Type B pancreatic cell (in vitro differentiated cells): ENCODE measurements at places on chromosomes 4 and X.
A peak's percentile ranks its signal among the peaks of the same experiment; 100 is the strongest.

GRCh38 chrX:19571711-19572110 lies 56.4 kb upstream of the MAP3K15 start:
- DNase-seq = no peak

- DNase-seq = no peak
Observed at GRCh38 chrX:148534291-148534690, 33.9 kb downstream of the AFF2 start.

GRCh38 chr4:175747250-175747649 lies 64.8 kb downstream of the GPM6A start:
- no peak for DNase-seq

- DNase-seq = no peak
Observed at GRCh38 chrX:9867226-9867625, 81.0 kb downstream of the SHROOM2 start.

DNA sequence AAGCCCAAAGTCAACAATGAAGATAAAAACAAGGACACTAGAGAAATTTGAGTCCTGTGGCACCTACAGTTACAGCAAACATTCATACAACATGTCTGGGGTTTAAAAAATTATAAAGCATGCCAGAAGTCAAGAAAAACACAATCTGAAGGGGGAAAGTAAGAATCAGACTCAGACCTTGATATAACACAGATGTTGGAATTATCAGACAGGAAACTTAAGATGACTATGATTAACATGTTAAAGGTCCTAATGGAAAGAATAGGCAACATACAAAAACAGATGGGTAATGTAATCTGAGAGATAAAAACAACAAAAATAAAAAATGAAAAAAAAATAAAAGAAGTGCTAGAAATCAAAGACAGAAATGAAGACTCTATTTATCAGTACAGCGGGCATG lies 446.5 kb downstream of the SPRY1 start:
- no peak for DNase-seq

GRCh38 chr4:182680234-182680653 lies 236.9 kb downstream of the DCTD start:
- DNase-seq = no peak

DNA sequence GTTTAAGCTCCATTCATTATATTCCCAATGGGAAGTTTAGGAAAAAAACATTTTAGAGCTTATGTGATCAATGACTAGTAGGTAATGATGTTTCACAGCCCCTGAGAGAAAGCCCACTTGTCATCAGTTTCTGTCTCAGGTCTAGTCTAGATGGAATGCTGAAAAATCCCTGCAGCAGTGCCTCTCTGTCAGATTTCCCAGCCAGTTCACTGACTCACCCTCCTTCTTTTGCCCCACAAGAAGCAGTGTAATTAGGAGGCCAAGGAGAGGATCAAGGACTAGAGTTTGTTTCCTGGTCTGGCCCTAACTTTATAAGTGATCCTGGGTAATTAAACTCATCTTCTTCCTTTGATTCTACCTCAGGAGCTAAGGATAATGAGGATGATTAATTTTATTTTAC lies 118.7 kb upstream of the ANXA3 start:
- DNase-seq = no peak

DNA sequence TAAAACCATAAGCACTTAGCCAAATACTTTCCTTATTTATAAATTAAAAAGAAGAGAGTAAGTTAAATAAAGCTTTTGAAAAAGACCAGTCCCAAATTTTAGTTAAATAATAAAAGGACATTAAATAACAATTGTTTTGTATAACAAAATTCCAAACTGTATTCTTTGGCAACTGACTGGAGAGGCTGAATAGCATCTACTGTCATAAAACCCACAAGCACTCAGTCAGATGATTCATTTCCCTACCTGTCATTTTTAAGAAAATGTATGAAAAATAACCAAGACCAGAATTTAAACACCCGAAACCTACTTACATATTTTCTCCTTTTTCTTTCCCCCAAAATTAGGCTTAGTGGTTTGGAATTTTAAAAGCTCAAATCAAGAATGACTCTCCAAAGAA lies 32.5 kb upstream of the SMIM10L2A start:
- DNase-seq = no peak

DNA sequence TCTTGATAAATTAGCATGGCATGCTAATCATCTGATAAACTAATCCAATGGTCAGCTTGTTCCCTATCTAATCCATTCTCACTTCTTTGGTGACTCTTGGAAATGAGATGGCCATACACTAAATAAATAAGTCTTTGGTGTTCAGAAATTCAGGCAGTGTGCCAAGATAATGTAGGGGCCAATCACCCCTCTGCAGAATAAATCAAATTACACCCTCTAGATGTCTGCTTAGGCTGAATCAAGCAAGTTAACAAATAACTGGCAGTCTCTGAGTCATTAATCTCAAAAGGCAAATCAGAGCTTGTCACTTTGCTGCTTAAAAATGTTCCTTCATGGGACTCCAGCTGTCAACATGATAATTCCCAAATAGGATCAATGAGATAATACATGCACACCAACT lies 97.4 kb downstream of the NLGN4X start:
- no peak for DNase-seq

DNA sequence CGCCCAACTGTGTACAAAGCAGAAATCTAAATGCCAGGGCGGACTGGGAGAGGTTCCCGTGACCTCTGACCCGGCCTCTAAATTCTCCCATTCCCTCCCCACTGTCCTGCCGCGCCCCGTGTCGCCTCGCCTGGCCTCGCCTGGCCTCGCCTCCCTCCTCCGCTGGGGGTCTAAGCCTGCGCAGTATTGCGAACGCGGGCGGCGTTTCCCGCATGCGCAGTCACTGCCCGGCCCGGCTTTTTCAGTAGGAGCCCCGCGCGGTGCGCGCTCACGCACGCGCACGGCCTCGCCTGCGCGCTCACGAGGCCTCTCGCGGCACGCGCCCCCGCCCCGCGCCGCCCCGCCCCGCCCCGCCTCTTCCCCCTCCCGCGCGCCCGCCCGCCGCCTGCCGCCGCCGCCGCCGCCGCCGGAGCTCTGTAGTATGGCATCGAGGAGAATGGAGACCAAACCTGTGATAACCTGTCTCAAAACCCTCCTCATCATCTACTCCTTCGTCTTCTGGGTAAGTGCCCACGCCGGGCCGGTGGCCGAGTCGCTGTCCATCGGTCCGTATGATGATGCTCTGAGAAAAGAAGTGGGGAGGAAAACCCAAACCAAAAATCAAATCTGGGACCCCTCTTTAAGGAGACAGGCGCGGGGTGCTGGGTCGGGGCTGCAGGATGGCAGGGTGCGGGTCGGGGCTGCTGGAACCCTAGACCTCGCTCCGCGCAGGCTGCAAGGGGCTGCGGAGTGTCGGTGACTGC lies at the start of gene TSPAN7:
TSS of gene TSPAN7 (plus strand) at position 417 of the 743 bp plus-strand sequence. CDS start at position 422, 5 bp downstream.
- DNase-seq = peak; percentile 87

DNA sequence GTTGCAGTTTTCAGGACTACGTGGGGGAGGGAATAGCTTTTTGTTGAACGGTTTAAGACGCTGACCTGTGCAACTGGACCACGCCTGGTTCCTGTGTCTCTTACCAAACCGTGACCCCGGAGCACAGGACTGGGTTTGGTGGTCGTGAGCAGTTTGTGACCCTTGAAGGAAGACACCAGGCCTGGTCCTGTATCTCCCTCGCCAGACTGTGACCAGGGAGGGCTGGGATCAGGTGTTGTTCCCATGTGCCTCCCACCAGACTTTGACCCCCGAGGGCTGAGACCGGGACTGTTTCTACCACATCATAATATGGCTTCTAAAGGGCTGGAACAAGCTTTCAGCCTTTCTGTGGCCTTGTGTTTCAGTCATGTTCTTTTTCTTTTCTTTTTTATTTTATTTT lies 683 bp downstream of the EBP start:
- no peak for DNase-seq

DNA sequence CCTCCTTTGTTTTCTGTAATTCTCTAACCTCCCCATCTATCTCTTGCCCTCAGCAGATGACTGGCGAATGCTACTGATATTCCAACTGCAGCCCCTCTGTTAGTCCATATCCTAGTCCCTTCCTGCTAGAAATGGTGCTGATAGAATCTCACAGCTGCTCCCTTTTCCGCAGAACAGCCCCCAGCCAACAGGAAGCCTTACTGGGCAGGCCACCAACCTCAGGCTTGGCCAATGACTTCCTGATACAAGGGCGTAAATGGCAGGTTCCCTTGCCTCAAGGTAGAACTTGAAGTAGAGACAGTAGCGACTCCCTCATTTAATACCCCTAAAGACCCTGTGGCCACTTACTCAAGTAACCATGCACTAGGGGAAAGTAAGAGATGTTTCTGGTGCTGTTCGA lies 26.7 kb upstream of the SLC2A9 start:
- DNase-seq = peak; percentile 20

DNA sequence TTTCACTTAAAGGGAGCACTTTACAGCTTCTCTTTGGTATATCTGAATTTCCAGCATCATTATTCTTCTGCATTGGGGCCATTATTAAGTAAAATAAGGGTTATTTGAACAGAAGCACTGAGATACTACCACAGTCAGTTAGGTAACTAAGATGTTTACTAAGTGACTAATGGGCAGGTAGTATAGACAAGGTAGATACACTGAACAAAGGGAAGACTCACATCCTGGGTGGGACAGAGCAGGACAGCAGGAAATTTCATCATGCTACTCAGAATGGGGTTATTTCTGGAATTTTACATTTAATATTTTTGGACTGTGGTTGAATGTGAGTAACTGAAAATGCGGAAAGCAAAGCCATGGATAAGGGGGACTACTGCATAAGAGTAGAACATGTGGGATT lies 316.0 kb downstream of the CCSER1 start:
- DNase-seq = no peak

DNA sequence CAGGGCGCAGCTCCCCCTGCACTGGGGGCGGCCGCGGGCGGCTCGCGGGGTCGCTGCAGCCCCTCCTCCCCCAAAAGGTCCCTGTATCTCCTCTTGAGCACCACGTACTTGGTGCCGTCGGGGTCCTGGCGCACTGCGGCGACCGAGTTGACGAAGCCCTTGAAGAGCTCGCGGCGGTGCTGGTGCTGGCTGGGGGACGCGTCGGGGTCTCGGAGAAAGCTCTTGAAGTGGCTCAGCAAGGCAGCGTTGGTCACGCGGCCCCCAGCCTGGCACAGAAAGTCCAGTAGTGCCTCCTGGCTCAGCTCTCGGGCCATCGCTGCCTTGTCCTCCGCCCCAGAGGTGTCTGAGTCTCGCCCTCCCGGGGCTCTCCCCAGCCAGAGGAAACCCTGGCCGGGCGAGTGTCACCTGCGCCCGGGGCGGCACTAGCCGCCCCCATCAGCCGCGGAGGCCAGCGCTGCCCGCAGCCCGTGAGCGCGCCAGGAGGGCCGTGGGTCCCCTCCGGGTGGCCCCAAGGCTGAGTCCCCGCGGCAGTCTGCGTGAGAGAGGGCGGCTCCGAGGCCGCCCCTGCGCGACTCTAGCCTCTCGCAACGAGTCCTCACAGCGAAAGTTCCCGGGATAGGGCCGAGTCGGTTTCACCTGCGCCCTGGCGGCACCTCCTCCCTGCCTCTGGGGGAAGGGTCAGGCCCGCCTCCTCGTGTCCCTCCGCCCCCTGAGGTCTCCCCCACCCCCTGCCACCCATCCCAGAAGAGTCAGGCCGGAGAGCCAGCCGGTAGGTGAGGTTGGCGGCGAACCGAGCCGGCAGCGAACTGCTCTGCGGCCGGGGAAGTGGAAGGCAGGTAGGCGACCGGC lies at the start of gene SOWAHB:
TSS of gene SOWAHB (minus strand) at position 609 of the 849 bp plus-strand sequence. CDS start at position 314, 295 bp downstream.
- no peak for DNase-seq

DNA sequence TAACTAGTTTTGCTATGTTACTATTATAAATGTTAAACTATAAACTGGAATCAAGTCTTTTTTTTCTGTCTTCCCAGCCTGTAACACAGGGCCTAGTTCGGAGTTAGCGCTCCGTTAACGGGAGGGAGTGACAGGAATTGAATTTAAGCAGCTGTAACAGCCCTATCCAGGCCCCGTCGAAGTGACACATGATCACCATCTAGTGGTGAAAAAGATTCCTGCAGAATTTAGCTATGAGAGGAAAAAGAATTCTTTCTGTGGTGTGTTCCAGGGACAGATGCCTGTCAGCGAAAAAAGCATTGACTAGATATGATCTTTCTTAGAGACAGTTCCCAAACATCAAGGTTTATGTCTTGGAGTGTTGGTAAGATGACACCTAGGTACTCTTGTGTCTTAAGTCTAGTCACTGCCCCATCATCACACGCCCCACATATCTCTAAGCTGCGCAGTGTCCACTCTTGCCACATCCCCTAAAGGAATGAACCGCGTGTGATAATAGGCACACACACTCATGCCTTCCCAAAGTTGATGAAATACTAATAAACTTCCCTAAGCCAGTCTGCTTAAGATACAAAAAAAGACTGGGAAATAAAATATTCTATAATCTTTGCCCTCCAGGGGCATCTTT lies 2.1 kb downstream of the GAB3 start:
- DNase-seq = no peak

- no peak for DNase-seq
Observed at GRCh38 chrX:15418041-15418706, 34.0 kb upstream of the VEGFD start.

GRCh38 chr4:17288151-17288550 lies 223.7 kb downstream of the QDPR start:
- DNase-seq = no peak

GRCh38 chr4:184410748-184411147 lies 63.6 kb downstream of the IRF2 start:
- no peak for DNase-seq

- DNase-seq = no peak
Observed at GRCh38 chr4:100657187-100657586, 139.4 kb upstream of the EMCN start.

DNA sequence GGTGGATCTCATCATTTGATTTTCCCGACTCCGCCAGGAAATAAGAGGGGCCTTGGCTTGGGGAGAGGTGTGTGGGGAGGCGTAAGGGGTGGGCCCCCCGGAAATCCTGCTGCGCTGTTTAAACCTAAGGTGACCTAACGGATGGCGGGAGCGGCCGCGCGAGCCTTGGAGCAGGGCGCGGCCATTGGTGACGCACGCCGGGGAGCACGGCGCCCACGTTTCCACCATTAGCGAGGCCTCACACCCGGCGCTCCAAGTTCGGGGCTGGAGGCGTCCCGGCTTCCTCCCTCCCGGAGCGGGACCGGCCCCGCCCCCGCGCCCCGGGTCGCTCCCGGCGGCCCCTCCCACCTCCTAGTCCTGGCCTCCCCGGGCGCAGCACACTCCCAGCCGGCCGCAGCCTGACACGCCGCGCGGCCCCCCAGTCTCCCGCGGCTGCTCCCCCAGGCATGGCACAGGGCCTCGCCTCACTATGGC lies at the start of gene SMS:
TSS of gene SMS (plus strand) at position 354 of the 474 bp plus-strand sequence. CDS start at position 470, 116 bp downstream.
- DNase-seq = peak; percentile 78

GRCh38 chr4:174273930-174274329 lies 9.5 kb downstream of the FBXO8 start:
- DNase-seq = no peak

- DNase-seq = no peak
Observed at GRCh38 chrX:39440799-39441284, 639.6 kb downstream of the MID1IP1 start.

DNA sequence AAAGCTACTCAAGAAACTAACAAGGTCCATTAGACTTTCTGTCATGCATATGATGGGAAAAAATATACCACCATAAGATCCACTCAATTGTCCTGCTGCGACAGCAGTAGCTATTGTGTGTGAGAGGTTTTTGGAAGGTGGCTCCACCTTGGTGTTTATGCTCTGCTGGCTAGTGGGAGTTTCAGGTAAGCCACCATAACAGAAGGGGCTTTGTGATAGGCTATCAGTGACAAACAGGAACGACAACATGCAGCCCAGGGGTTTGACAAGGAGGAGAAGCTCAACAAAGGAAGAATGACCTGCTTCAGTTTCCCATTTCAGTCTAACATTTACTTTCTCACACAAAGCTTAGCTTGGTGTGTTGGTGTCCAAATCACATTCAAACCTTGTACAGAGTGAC lies 182.6 kb downstream of the ATOH1 start:
- no peak for DNase-seq

GRCh38 chrX:10010686-10011085 lies 43.5 kb downstream of the CLDN34 start:
- DNase-seq = no peak

- no peak for DNase-seq
Observed at GRCh38 chr4:40722576-40723161, 27.1 kb upstream of the NSUN7 start.
